Stimulated activated naive CD8-positive, alpha-beta T cell treated with anti-CD3 and anti-CD28 coated beads, Interleukin-15, Interleukin-2, amounts not matched to agents 100 U/mL and 50 U/mL, for 24 hours (primary cell): ENCODE measurements at places on chromosomes 2 and 18.

DNA sequence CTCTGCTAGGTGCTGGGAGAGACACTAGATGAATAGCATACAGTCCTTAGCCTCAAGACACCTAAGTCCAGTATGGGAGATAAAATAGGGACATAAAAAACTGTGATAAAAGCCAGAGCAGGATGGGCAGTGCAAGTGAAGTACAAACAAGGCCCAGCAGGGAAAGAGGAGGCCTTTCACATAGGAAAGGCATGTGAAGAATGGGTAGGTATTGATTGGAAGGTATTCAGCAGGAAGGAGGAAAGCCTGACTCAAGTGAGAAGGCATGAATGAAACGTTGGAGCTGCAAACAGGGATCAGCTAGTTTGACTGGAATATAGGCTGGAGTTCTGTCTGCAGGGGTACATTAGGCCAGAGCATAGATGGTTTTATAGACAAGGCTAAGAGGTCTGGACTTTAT, 11.0 kb upstream of the CXCR4 start:
- DNase-seq: no peak

DNA sequence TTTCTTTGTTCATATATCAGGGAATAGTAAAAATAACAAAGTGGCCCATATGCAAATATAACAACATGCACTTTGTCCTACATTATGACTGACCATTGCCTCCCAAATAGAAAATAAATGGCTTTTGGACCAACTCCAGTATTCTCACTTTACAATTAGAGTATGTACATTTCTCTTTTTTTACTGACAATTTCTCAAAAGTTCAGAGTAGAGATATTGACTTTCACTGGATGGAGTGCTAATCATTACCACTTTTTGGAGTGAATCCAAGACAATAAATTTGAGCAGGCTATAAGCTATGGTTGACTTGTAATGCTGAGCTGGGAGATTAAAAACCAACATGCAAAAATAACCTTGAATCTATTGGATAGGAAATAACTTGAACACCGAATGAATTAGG, 987.4 kb downstream of the SUCLG1 start:
- no peak for DNase-seq

DNA sequence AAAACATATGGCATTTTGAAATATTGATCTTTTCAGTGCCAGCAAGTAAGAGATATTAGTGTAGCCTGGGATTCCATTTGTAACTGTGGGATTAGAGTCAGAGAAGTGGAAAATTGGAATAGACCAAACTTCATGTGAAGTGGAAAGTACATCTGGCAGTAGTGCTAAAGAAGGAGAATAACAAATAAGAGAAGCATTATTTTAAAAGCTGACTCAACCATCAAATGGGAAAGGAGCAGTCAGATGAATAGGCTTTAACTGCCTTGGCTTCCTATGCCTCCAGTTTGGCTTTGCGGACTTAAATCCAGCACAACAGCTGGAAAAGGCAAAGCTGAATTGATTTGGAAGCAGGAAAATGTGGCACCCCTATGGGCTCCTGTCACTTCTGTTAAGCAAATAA, 623.1 kb downstream of the TSN start:
- DNase-seq: no peak

DNA sequence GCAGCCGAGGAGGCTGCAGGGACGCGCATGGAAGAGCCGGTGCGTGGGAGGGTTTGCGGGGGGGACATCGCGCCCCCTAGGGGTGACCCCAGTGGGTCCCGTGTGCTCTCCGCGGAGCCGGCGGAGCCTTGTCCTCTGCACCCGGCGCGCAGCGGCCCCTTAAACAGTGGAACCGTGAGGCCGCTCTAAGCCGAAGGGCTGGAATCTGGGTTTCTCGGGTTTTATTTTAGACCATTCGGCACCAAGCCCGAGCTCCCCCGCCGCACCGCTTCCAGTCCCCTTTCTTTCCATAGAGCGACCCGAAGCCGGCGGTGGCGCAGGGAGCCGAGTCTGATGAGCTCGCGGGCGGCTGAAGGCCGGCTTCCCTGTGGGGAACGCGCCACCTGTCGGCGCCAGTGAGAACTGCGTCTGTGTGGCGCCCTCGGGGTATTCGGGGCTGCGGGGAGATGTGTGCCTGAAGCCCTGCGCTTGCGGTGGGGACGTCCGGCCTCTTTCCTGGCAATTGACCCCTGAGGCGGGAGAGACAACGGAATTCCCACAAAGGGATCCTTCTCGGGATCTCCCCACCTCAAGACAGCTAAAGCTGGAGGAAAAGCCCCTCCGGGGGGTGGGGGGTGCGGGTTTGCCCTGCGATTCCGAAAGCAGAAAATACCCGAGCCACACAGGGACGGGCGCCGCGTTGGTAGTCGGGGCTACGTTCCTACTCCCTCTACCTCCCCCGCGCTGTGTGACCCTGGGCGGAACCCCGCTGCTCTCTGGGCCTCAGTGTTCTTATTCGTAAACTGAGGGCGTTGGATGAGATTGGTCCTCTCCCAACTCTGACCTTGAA, 8.2 kb upstream of the EN1 start:
- DNase-seq: peak; percentile 89

DNA sequence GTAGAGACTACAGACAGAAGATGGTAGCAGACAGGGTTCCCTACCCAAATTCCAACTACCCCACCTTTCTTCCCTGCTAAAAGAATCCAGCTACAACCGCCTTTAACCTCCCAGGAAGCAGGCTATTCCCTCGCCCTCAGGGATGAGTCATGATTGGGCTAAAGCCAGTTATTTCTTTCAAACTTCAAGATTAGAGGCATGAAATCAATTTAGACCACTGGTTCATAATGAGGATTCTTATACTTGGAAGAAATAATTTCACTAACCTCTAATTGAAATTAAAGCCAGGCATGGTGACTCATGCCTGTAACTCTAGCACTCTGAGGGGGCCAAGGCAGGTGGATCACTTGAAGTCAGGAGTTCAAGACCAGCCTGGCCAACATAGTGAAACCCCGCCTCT, 20.0 kb downstream of the TRIP12 start:
- DNase-seq: no peak
